Activated CD4-positive, alpha-beta T cell treated with anti-CD3 and anti-CD28 coated beads, Interleukin-2, amount 10 ng/mL, durations not matched to agents 7 days and 5 days (primary cell): ENCODE measurements at places on chromosomes 3 and 15. TPM values are rescaled to one million over a fixed set of nuclear protein-coding genes. Genes with fewer than 3 reads are reported as not detected.

DNA sequence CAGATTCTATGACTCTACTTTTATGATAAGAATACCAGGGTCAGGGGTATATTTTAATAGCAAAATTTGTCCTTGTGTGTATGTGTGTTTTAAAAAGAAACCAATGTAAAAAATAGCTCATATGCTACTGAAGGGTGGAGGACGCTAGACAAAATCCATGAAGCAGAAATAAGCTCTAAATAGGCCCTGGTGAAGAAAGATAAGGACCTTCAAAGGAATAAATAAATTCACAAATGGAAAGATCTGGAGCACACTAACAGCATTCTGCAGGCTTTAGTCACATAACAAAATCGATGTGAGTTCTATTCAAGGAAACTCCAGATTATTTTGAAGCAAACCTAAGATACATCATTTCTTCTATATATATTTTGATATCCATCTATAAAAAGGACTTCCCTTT lies 27.2 kb upstream of the ATP11B start:
- peaks cover 12% of the 10 kb centered on the region for H3K27me3 ChIP-seq
- H3K27ac ChIP-seq, result no peak overlapping the region
- H3K36me3 ChIP-seq, result no peaks in the 10 kb centered on the region
- no peaks in the 10 kb centered on the region for H3K4me1 ChIP-seq
- no peak overlapping the region for H3K4me3 ChIP-seq

GRCh38 chr3:101009386-101009785 lies 16.2 kb upstream of the ABI3BP start:
- H3K4me3 ChIP-seq, result no peak overlapping the region
- H3K27ac ChIP-seq, result no peak overlapping the region
- no peaks in the 10 kb centered on the region for H3K36me3 ChIP-seq
- no peaks in the 10 kb centered on the region for H3K4me1 ChIP-seq
- DNase-seq, result no peak
- no peaks in the 10 kb centered on the region for H3K27me3 ChIP-seq

DNA sequence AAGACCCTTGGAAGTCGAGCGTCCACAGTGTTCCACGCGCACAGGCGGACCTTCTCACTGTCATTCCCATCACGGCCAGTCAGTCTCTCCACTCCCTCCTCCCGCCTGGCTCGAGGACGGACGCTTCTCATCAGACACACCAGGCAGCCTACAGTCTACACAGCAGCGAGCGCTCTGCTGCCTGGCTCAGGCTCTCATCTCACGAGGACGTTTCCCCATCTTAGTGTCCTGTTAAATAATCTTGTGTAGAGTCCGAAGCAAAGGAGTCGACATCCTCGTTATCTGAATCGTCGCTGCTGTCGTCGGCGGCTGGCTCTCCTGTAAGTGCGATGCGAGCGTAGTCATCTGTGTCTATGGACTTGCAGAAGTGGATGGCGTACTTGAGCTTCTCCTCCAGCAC lies 12.4 kb upstream of the OCA2 start:
- H3K4me3 ChIP-seq, result no peak overlapping the region
- H3K27ac ChIP-seq, result no peak overlapping the region
- H3K36me3 ChIP-seq, result peaks cover 7% of the 10 kb centered on the region
- peaks cover 5% of the 10 kb centered on the region for H3K27me3 ChIP-seq
- no peak for DNase-seq

- H3K27ac ChIP-seq, result no peak overlapping the region
- DNase-seq, result no peak
- H3K4me3 ChIP-seq, result no peak overlapping the region
- H3K27me3 ChIP-seq, result no peaks in the 10 kb centered on the region
- peaks cover 2% of the 10 kb centered on the region for H3K36me3 ChIP-seq
These were observed 34.4 kb downstream of the C3orf80 start for GRCh38 chr3:160259589-160259988.

DNA sequence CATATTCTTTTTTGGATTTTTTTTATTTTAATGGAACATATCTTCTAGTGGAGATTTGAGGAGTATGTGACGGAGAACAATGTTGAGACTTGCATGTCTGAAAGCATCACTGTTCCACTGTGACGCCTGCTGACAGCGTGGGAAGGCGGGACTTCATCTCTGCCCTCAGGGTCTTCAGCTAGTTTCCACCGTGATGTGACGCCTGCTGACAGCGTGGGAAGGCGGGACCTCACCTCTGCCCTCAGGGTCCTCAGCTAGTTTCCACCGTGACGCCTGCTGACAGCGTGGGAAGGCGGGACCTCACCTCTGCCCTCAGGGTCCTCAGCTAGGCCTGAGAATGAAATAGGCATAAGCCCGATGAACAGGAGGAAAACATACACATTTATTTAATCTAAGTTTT lies 70.7 kb downstream of the LMLN start:
- no peaks in the 10 kb centered on the region for H3K4me1 ChIP-seq
- no peak for DNase-seq
- H3K27ac ChIP-seq, result no peak overlapping the region

DNA sequence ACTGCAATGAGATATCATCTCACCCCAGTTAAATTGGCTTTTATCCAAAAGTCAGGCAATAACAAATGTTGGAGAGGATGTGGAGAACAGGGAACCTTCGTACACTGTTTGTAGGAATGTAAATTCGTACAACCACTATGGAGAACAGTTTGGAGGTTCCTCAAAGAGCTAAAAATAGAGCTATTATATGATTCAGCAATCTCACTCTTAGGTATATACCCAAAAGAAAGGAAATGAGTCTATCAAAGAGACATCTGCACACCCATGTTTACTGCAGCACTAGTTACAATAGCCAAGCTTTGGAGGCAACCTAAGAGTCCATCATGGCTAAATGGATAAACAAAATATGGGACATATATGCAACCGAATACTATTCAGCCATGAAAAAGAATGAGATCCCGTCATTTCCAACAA lies 68.0 kb upstream of the HES1 start:
- peaks cover 56% of the 10 kb centered on the region for H3K27me3 ChIP-seq
- H3K4me3 ChIP-seq, result no peak overlapping the region
- peaks cover 18% of the 10 kb centered on the region for H3K4me1 ChIP-seq
- no peak for DNase-seq
- H3K27ac ChIP-seq, result no peak overlapping the region

DNA sequence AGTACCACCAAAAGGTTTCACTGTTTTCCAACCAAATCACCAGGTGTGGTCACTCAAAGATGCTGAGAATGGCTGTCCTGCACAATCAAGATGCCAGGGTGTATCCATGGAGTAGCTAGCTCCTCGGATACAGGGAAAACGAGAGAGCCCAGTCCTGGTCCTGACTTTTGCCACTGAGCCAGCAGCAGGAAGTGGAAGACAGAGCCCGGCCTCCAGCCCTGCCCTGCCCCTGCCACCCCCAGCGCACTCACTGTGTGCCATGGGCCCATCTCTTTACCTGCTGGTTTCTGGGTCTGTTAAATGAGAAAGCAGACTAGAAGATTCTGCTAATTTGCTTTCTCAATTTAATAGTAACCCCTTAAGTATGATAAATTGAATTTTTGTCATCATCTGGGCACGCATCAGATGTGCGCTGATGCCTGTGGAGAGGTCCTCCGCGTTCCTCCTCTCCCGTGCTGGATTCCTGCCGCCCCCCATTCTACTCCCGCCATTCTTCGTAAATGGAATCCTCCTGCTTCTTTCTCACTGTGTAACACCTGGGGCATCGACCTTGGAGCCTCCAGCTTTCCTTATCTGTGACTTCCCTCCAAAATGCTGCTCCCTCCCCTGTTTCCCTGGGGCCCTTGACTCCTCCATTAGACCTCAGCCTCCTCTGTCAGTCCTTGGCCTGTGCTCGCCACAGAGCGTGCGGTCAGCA lies 18.0 kb downstream of the TNFAIP8L3 start:
- peak overlapping the region; percentile 7 for H3K4me3 ChIP-seq
- peaks cover 30% of the 10 kb centered on the region for H3K4me1 ChIP-seq
- peak overlapping the region; percentile 69 for H3K27ac ChIP-seq
- peaks cover 2% of the 10 kb centered on the region for H3K27me3 ChIP-seq

- H3K27me3 ChIP-seq, result no peaks in the 10 kb centered on the region
- no peak overlapping the region for H3K27ac ChIP-seq
- no peak overlapping the region for H3K4me3 ChIP-seq
- no peak for DNase-seq
- H3K36me3 ChIP-seq, result peaks cover 25% of the 10 kb centered on the region
These were observed 12.1 kb downstream of the HEG1 start for GRCh38 chr3:125043599-125044151.

- H3K4me3 ChIP-seq, result no peak overlapping the region
- no peaks in the 10 kb centered on the region for H3K4me1 ChIP-seq
- DNase-seq, result no peak
- H3K27ac ChIP-seq, result no peak overlapping the region
- H3K27me3 ChIP-seq, result no peaks in the 10 kb centered on the region
These were observed 19.0 kb downstream of the RPL39L start for GRCh38 chr3:187120326-187120725.

DNA sequence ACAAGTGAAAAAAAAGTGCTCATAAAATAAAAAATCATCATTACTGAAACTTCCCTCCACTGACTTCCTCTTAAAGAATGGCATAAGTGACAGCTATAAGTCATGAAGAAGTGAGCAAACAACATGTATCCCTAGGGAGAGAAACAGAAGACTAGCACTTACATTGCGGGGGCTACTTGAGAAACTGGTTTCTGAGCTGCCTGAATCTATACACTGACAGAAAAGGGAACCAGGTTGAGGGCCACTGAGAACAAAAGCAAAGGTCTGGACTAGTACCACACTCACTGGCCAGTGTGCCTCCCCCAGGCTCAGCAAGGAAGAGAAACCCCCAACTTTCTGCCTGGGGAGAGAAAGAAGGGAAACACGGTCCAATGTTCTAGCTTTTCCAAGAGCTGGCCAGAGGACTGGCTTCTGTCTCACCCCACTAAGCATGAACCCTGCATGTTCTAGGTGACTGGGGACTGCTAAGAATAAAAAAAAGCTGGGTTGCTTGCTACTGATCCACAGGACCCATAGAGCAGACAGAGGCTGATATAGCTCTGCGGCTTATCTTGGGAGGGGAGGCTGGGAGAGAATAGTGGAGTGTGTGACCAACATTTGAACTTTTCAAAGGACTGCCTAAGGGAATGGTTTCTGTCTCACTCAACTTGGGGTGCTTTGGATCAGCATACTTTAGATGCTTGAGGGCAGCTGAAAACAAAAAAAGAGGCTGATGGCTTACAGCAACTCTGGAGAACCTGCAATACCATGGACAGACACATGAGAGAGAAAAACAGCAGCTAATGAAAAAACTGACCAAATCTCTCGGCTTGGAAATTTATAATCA lies 8.1 kb downstream of the RAD18 start:
- H3K36me3 ChIP-seq, result peaks cover 25% of the 10 kb centered on the region
- no peak overlapping the region for H3K27ac ChIP-seq
- H3K27me3 ChIP-seq, result no peaks in the 10 kb centered on the region
- no peak overlapping the region for H3K4me3 ChIP-seq
- no peak for DNase-seq
- peaks cover 33% of the 10 kb centered on the region for H3K4me1 ChIP-seq

- no peak overlapping the region for H3K4me3 ChIP-seq
- DNase-seq, result no peak
- no peaks in the 10 kb centered on the region for H3K36me3 ChIP-seq
These were observed 28.4 kb downstream of the TP63 start for GRCh38 chr3:189659571-189659970.

- H3K27ac ChIP-seq, result no peak overlapping the region
- no peaks in the 10 kb centered on the region for H3K36me3 ChIP-seq
- no peaks in the 10 kb centered on the region for H3K4me1 ChIP-seq
- no peak overlapping the region for H3K4me3 ChIP-seq
These were observed 54.0 kb upstream of the GADL1 start for GRCh38 chr3:30948426-30948825.

DNA sequence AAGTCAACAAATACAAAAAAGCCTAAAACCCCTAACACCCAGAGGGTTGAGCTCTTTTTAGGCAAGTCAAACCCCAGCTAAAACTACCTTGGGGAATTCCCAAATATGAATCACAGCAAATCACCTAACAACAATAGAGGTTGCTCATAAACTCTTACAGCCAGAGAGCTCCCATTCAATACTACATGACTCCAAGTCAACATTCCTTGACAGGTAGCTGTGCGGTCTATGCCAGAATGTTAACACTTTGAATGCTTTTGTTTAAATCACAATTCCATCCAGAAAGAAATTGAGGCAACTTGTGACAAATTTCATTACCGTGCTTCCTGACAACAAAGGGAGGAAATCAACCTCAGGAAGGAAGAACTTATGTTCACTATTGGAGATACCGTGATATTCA lies 7.5 kb upstream of the UACA start:
- H3K4me1 ChIP-seq, result peaks cover 19% of the 10 kb centered on the region
- peaks cover 14% of the 10 kb centered on the region for H3K27me3 ChIP-seq
- no peak overlapping the region for H3K4me3 ChIP-seq
- DNase-seq, result no peak
- no peak overlapping the region for H3K27ac ChIP-seq

DNA sequence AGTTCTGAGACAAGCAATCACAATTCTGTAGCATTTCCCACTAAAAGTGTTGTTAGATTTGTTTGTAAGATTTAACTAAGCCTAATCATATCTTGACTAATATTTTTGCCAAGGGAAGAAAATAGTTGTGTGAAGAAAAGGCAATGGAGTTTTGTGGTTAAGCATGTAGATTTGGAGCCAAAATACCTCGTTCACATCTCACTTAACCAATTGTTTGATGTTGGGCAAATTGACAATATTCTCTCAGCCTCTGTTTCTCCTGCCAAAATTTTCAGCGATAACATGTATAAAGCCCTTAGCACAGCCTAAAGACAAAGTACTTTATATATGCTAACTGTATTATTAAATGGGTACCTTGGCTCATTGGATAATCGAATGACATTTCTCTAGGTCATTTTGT lies 20.5 kb upstream of the CDIN1 start:
- no peaks in the 10 kb centered on the region for H3K36me3 ChIP-seq
- H3K27ac ChIP-seq, result no peak overlapping the region
- no peaks in the 10 kb centered on the region for H3K4me1 ChIP-seq
- DNase-seq, result no peak
- H3K27me3 ChIP-seq, result peaks cover 2% of the 10 kb centered on the region
- H3K4me3 ChIP-seq, result no peak overlapping the region

FGF7 gene
- not detected for total RNA-seq

VIPR1 gene
- 21.3 TPM for total RNA-seq

IL17RC gene
- total RNA-seq, result 0.52 TPM

TFG gene
- total RNA-seq, result 58.5 TPM

ARHGEF26 gene
- total RNA-seq, result 0.06 TPM

CISH gene
- total RNA-seq, result 300 TPM

AQP9 gene
- total RNA-seq, result not detected

SNTN gene
- total RNA-seq, result not detected

TM4SF1 gene
- total RNA-seq, result not detected

PIGZ gene
- total RNA-seq, result 2.6 TPM
